T-helper 1 cell (primary cell): ENCODE measurements at places on chromosomes 13 and 19.

GRCh38 chr13:27440408-27440807, 10.0 kb downstream of the MTIF3 start:
- DNase-seq = no peak

DNA sequence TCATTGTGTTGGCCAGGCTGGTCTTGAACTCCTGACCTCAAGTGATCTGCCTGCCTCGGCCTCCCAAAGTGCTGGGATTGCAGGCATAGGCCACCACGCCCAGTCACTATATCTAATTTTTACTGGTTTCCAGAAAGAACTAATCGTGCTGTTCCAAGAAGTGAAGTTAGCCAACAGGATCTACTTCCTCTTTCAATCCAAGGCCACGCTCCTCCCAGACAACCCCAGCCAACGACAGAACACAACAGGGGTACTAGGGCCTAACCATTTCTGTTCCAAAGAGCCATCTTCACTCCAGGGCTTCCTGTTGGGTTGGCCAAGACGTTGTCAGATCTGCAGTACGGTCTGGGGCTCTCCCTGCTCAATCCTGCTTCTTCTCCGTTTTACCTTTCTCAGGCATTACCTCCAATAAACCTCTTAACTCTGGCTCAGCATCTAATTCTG, 7.0 kb upstream of the LSM14A start:
- DNase-seq = no peak

DNA sequence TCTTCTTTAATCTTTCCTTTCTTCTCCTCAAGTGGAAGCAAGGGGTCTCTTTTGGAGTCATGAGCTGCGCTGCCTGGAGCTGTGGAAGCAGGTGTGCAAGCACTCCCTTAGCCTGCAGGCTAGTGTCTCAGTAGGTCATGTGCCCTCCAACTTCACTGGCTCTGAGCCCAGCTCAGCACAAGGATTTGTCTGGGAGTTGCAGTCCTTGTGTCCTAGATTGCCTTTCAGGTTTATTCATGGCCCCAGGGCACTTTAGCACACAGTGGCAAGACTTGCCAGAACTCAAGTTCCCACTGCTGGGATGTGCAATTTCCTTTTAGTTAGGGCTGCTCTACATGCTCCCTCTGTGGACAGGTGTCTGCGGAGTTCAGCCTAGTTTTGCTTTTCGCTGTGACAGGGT, 211.7 kb downstream of the LIG4 start:
- no peak for DNase-seq

DNA sequence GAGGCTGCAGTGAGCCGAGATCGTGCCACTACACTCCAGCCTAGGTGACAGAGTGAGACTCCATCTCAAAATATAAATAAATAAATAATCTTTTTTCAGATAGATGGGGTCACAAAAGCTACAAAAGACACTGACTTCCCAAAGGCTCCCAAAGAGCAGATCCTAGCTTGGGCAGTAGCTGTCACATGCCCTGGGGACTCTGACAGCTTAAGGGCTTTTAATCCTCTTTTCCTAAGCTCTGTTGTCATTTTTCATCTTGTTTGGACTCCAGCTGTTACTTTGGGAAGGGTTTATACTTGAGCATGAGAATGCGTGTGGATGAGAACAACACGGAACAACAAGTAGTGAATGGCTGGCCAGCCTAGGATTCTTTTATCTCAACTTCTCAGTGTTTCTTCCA, 231.7 kb downstream of the MZT1 start:
- no peak for DNase-seq

GRCh38 chr19:18300930-18301717, 19.7 kb upstream of the JUND start:
- no peak for DNase-seq

GRCh38 chr13:74084375-74084935, 49.7 kb downstream of the KLF12 start:
- DNase-seq = no peak

- no peak for DNase-seq
Observed at GRCh38 chr13:31947105-31947504, 84.5 kb upstream of the FRY start.

GRCh38 chr13:96544957-96545356, 449.3 kb downstream of the OXGR1 start:
- DNase-seq = no peak

DNA sequence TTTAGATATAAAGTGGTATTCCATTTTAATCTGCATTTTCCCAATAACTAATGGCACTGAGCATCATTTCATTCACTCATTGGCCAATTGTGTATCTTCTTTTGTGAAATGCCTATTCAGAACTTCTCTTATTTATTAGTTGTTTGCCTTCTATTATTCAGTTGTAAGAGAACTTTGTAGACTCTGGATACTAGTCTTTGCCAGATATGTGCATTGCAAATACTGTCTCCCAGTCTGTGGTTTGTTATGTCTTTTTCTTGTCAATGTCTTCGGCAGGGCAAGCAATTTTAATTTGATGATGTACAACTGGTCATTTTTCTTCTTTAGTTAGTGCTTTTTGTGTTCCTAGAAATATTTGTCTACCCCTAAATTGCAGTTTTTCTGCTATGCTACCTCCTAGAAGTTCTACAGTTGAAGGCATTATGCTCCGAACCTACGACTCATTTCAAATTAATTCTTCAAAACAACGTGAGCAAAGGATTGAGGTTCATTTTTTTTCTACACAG, 115.9 kb downstream of the TSHZ3 start:
- no peak for DNase-seq

DNA sequence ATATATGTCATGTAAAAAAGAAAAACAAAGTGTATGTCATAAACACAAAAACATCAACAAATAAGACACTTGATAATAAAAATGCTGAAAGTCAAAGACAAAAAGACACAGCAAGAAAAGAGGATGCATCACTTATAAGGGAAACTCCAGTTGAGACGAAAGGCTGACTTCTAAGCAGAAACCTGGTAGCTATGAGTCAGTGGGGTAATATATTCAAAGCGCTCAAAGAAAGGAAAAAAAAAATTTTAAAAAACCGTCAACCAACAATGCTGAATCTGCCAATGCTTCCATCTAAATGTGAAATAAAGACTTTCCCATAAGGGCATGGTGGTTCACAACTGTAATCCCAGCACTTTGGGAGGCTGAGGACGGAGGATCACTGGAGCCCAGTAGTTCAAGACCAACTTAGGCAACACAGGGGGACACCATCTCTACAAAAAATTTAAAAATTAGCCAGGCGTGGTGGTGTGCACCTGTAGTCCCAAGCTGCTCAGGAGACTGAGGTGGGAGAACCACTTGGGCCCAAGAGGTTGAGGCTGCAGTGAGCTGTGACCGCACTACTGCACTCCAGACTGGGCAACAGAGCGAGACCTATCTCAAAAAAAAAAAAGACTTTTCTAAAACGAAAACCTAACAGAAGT, 24.0 kb downstream of the USP12 start:
- DNase-seq = no peak

DNA sequence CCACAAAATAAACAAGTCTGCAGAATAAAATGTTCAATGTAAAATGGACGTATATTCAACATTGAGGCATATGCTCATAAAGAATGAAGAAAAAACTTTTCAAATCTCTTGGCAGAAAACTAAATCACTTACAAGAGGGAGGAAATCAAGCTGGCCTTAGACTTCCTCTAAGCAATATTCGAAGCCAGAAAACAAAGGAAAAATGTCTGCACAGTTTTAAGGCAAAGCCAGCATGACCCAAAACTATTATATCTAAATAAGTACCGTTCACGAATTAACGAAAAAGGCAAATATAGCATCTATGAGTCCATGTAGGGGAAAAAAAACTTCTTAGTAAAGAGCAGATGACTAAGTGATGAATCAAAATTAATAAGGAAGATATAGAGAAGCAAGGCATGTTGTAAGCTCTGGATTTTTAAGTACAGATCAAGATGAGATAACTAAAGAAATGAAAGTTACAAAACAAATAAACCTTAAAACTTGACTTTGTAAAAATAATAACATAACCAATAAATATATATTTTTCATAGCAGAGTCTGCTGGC, 101.3 kb downstream of the KCNRG start:
- no peak for DNase-seq

- no peak for DNase-seq
Observed at GRCh38 chr19:50162988-50163387, at the start of gene IZUMO2. IZUMO2 (minus strand) TSS chr19:50163281; CDS start chr19:50163194, 87 bp downstream.

DNA sequence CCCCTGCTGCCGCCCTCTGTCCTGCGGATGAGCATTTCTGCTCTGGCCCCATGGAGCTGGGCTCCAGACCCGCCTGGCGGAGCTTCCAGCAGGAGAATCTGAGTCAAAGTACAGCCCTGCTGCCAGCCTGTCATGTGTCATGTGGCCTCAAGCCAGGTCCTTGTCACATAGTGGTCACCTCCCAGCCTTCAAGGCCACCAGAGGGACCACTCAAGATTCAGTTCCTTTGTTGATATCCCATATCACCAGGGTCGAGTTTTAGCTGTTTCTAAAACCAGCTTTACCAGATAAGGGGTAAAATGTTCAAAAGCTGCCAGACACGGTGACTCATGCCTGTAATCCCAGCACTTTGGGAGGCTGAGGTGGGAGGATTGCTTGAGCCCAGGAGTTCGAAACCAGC, 13.4 kb downstream of the THOP1 start:
- DNase-seq = no peak

DNA sequence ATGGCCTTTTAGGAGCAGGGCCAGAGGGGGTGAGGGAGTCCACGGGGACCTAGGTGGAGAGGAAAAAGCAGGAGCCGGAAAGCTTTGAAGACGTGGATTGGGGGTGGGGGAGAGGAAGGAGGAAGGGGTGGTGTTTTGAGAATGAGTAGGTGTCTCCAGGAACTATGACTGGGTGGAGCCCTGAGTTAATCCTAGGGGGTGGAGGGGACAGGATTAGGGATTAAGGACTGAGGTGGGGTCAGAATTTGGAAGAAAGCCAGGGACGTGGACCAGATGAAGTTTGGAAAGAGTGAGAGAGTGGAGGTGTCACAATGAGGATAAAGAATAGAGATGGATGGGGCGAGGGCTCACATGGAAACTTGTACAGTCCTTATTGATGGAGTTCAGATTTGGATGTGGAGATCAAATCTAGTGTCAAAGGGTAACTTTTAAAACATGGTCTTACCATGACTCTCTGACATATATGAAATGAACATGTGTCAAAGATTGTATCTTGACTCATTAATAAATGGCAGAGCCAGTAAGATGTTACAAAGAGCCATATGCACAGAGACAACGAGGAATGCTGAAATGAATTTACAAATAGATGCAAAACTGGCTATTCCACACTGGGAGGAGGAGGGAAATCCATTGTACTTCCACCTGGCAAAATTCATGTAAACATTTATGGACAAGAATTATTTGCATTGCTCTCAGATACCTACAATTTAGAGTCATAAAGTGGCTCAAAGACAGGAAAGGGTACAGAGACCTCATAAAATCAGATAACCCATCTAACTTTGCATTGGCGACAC, 1.7 kb upstream of the KLK13 start:
- DNase-seq = no peak

- no peak for DNase-seq
Observed at GRCh38 chr19:3698974-3699740, 1.1 kb downstream of the PIP5K1C start.

DNA sequence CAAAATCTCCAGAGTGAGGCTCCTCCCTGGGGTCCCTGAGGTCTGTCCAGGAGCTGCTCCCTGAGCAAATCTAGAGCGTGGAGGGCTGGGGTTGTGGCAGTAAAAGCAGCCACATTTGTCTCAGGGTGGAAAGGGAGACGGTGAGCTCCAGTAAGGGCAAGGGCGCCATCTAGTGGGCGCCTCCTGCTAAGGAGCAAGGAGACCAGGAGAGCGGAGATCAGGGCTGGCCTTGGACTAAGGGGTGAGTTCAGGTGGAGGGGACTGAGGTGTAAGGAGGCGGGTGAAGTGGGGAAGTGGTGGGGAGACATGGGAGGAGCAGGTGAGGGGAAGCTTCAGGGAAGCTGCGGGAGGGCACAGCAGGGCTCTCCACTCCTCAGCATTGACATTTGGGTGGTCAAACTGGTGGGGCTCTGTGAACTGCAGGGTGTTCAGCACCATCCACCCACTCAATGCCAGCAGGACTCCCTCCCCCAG, 5.3 kb upstream of the CEACAM21 start:
- DNase-seq = peak; percentile 82

DNA sequence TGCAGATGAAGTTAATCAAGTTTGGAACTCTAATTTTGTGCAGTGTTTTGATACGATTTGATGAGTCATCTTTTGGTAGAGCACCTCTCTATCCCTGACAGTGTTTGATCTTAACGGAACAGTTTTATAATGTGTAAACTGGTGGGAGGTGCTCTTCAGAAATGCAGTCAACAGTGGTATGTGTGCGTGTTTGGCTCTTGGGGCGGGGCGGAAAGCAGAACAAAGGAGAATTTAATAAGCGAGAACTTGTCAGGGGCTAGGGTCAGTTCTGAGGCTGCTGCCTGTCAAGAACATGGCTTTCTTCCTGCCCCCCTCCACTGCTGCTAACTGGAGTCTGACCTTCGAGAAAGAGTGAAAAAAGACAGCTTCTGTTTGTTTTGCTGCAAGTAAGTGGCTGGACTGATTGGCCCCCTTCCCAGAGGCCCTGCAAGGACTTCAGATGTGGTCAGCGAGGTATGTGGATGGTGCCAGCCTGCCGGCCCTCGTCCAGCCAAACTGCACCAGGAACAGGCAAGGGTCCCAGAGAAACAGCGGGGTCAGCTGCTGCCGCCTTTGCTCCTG, 40.8 kb downstream of the BBC3 start:
- peak; percentile 41 for DNase-seq

- no peak for DNase-seq
Observed at GRCh38 chr19:34837262-34837661, 64.2 kb upstream of the ZNF599 start.

- no peak for DNase-seq
Observed at GRCh38 chr19:11848200-11848593, 329 bp upstream of the ZNF439 start.

- DNase-seq = no peak
Observed at GRCh38 chr19:47882890-47883289, 3.2 kb downstream of the SULT2A1 start.

DNA sequence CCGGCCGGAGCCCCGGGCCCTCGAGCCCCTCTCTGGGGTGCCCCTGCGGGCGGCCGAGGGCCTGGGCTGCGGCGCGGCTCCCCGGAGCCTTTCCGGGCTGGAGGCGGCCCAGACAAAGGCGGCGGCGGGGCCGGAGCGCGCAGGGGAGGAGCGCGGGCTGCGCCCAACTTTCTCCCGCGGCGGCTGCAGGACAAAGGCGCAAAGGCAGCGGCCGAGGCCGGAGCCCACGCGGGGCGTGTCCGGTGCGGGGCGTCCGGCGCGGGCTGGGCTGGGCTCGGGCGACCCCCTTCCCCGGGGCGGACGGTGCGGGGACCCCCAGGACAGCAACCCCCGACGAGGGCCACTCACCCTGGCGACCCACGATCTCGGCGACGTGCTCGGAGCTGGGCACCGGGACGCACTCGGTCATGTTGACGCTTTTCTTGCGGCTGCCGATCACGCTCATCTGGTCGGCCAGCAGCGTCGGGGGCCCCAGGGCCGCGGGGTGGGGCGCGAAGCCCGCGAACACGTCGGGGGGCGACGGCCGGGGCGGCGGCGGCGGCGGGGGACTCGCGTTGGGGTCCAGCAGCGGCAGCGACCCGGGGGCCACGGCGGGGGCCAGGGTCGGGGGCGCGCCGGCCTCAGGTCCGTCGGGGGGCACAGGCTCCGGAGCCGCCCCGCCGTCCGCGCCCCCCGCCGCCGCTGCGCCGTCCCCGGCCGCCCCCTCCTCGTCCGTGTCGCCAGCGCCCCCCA, 843 bp downstream of the MEX3D start:
- no peak for DNase-seq

GRCh38 chr19:347946-348861, 3.6 kb upstream of the MIER2 start:
- DNase-seq = no peak

- DNase-seq = no peak
Observed at GRCh38 chr19:14476673-14477401, 1.7 kb upstream of the PTGER1 start.
